H54 (cell line): ENCODE measurements at places on chromosomes 5 and 9.

DNA sequence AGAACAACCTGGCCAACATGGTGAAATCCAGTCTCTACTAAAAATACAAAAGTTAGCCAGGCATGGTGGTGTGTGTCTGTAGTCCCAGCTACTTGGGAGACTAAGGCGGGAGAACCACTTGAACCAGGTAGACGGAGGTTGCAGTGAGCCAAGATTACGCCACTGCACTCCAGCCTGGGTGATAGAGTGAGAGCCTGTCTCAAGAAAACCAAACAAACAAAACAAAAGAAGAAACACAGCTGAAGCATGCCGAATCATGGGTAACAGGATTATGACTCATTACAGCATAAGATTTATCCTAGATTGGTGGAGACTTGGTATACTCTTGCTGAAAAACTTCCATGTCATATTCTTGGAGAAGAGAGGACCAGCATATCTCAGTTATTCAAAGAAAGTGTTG lies 236.7 kb upstream of the CCNH start:
- no peak for DNase-seq

DNA sequence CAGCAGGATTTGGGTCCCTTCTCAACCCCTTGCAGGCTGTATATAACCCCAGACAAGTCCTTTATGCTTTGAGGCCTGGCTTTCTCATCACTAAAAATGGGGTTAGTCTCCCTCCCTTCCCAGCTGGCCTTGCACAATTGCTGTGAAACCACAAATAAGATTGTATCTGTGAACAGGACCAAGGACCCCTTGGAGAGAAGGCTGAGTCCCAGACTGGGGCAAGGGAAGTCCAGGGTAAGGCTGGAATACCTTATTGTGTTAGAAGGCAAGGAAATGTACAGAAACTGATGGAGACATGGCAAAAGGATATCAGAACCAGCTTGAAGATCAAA lies 11.4 kb downstream of the MACROH2A1 start:
- no peak for DNase-seq

DNA sequence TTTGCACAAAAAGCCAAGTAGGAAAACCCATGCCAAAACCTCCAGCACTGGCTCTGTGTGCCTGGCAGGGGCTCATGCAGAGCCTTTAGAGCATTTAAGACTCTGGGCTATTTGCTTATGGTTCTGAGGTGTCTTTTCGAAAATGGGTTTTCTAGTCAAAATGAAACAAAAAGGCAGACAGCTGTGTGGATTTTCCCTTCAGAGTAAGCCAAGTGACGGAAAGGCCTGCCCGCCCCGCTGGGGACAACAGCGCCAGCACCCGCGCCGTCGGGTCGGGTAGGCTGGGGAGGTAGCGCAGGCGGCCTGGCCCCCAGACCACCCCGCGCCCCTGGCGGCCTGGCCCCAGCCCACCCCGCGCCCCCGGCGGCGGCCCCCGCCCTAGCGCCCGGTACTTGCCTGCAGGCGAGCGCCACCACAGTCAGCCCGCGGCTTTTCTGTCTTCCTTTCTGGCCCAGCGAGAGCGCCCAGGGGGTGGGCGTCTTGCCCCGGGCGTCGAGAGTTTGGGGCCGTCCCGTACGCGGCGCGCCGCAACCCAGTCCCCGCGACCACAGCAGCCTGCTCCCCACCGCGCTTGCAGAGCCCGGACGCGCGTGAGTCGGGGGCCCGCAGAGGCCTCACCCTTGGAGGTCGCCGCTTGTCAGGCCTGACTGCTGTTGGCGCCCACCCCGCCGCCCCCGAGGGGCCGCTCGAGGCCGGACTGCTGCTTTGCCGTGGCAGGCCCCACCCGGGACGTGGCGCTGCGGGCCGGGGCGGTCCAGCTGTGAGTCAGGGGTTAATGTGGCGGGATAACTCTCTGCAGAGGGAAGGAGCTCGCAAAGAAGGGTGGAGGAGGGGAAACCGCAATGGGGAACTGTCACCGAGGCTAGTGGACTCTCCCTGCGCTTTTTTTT lies at the start of gene TICAM2:
Gene TICAM2 (minus strand): TSS at position 779 of the 890 bp plus-strand sequence. CDS start 21,223 bp downstream, outside the sequence.
- DNase-seq = peak; percentile 65

DNA sequence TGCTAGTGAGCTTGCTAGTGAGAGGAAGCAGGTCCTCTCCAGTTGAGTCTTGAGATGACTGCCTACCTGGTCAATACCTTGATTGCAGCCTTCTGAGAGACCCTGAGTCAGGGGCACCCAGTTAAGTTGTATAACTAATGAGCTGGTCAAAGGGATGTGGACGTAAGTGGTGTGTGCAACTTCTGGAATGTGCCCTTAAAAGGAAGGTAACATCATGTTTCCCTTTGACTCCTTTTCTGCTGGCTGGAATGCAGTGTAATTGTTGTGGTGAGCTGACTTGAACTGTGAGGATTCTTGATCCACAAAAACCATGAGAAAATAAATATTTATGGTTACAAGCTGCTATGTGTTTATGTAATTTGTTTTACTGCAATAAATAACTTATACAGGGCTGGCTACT lies 2.4 kb upstream of the SNX2 start:
- DNase-seq = no peak

GRCh38 chr9:76561050-76561713 lies 102.2 kb downstream of the GCNT1 start:
- DNase-seq = no peak
